ENCODE measurements at places on chromosomes 2 and 18.

DNA sequence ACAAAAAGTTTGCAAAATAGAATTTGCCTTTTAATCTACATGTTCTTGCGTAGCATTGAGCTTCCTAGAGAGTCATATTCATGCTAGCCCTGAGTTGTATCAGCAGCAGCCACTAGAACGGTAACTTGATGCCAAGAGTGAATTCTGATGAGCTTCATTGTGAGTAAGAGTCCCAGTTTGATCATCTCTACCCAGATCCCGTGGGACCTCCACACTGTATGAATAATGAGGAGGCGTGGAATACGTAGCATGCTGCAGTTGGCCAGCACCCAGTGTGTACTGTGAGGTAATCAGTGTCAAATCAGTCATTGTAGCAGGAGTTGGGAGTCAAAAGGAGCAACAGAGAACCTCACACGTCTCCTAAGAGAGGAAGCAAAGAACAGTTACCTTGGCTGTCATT lies 197.9 kb downstream of the NEDD4L start:
- DNase-seq: peak; percentile 44

GRCh38 chr2:88827821-88828220 lies 136.3 kb downstream of the RPIA start:
- DNase-seq: no peak

DNA sequence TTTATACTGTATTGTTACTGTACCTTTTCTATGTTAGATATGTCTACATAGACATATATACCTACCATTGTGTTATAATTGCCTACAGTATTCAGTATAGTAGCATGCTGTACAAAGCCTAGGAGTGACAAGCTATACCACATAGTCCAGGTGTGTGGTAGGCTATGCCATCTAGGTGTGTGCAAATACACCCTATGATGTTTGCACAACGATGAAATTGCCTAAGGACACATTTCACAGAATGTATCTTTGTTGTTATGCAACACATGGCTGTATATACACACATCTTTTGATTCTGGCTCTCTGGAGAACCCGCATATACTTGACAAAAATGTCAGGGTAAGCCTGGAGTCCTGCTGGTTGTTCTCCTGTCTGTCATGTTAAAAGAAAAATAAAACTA lies 85.1 kb downstream of the BCL2L11 start:
- DNase-seq: no peak

DNA sequence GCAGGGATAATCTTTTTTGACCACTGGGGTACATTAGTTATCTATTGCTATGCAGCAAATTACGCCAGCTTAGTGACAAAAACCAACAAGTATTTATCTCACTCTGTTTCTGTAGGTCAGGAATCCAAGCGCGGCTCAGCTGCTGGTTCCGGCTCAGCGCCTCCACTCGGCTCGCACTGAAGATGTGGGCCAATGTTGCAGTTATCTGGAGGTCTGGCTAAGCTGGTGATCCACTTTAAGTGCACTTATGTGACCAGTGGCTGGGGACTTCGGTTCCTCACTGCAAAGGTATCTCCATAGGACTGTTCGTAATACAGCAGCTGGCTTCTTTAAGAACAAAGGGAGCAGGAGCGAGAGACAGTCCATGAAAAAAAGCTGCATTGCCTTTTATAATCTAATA lies 591.9 kb downstream of the TMEM182 start:
- no peak for DNase-seq

DNA sequence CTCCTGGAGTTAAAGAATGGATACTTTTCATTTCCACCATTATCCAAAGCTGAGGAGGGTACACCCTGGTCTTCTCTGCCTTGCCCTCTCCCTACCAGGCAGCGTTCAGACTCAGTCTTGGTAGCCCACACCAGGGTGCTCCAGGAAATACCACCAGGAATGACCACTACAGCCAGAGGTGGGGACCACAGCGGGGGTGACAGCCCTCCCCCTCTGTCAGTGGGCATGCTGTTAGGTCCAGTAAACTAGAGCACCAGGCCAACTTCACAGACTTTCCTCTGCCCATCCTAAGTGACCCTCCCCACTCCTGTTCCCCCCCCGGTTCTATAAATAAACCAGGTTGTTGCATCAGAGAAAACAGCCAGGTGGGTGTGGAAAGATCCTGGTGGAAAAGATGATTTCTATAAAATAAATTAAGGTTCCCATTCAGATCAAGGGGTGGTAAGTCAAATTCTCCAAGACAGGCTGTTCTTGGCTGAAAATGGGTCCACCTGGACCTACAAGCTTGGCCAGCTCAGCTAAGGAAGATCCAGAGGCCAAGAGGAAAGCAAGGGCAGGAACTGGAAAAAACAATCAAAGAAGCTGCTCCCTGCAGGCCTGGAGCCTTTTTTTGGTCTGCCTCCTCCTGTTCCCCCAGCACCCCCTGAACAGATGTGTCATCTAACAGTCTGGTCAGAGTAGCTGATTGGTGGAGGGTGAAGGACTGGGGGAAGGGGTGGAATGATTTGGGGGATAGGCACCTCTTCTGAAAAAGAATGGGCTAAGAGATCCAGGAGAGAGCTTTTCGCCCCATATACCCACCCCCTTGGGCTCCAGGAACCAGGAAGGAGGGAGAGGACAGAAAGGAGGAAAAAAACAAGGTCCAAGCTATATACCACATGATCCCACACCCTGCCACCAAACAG lies 2.3 kb downstream of the RAB11FIP5 start:
- DNase-seq: no peak

- no peak for DNase-seq
Observed at GRCh38 chr2:111662771-111663470, 221.1 kb downstream of the ANAPC1 start.

- DNase-seq: no peak
Observed at GRCh38 chr2:8457092-8457481, 224.8 kb upstream of the ID2 start.

DNA sequence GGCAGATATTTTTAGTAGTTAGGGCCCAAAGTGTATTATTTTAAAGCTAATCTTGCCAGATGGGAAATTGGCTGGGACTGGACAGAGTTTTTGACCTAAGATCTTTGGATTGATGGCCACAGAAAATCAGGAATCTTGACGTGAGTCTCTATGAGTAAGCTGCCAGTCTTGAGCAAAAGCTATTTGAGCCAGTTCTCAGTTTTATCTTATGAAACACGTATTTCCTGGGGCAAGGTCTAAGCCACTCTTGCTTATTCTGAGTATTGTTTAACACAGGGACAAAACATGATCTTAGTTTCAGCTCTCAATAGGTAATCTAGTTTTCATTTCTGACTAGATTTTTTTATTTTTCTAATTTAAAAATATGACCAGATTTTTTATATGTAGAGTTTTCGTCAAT lies 329.4 kb downstream of the CNTNAP5 start:
- DNase-seq: no peak

DNA sequence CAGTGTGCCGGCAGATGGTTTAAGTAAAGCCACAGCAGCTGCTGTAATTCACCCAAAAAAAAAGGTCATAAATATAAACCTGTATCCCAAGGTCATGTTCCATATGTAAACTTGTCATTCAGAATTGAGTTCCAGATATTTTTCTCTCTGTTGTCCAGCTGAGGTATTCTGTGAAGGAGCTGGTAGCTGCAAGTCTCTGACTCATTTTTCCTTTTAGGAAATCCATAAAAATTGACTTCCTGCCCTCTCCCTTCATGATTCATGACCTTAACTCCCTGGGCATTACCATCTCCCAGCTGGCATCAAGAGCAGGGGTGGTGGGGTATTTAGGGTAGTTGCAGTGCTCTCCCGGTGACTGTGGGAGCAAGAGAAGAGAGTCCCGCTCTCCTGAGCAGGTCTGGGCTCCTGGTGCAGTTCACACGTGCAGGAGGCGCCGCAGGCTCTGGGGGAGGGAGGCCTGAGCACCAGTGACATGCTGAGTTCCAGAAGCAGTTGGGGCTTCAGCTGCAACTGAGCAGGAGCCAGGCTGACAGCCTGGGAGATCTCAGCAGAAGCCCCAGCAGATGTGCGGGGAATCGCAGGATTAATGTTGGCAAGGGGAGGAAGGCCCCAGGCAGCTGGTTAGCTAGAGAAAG lies 192.6 kb downstream of the MGAT5 start:
- DNase-seq: peak; percentile 95

GRCh38 chr2:170815311-170815710 lies 1.4 kb upstream of the GAD1 start:
- no peak for DNase-seq

DNA sequence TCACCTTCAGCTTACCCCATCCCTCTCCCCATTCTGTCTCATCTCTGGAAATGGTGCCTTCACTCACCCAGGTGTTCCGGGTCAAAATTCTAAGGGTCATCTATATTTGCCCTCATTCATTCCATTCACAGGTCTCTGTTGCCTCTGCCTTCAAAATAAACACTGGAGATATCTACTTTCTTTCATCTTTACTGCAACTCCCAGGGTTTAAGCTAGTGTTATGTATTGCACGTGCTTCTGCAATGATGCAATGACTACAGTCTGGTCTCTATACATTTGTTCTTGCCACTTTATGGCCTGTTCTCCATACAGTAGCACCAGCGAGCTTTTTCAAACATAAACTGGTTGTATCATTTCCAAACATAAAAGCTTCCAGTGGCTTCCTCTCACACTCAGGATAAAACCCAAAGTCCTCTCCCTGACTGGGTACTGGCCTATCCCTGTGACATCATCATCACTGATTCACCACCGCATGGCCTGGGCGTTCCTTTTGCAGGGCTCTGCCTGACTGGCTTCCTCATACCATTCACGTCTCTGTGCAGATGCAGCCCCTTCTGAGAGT lies 14.3 kb downstream of the DSG2 start:
- DNase-seq: no peak

GRCh38 chr18:22914633-22915032 lies 18.5 kb upstream of the RBBP8 start:
- no peak for DNase-seq

- DNase-seq: no peak
Observed at GRCh38 chr2:207504513-207505170, 25.1 kb upstream of the CREB1 start.

DNA sequence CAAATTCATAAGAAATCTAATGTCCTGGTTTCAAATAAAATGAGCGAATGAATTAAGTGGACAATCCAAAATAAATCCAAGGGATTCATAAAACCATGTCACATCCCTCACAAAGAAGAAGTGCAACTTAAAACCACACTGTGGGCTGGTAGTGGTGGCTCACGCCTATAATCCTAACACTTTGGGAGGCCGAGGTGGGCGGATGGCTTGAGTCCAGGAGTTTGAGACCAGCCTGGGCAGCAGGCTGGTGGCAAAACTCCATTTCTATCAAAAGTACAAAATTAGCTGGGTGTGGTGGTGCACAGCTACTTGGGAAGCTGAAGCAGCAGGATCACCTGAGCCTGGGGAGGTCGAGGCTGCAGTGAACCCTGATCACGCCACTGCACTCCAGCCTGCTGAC lies 25.4 kb downstream of the FAM98A start:
- no peak for DNase-seq

DNA sequence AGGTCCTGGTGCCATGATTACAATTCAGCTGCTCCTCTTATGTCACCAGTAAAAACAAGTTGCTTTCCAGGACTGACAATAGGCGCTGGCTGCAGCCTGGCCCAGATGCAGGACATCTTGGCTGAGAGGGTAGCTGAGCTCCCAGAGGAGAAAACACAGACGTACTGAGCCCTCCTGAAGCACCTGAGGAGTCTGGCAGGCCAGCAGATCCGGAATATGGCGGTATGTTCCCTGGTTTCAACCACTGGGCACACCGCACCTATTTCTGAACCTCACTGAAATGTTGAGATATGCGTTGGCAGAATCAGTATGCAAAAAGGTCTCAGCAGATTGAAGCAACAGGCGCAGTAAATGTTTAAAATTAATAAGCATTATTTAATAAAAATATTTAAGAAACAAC lies 73.1 kb upstream of the BZW1 start:
- no peak for DNase-seq

DNA sequence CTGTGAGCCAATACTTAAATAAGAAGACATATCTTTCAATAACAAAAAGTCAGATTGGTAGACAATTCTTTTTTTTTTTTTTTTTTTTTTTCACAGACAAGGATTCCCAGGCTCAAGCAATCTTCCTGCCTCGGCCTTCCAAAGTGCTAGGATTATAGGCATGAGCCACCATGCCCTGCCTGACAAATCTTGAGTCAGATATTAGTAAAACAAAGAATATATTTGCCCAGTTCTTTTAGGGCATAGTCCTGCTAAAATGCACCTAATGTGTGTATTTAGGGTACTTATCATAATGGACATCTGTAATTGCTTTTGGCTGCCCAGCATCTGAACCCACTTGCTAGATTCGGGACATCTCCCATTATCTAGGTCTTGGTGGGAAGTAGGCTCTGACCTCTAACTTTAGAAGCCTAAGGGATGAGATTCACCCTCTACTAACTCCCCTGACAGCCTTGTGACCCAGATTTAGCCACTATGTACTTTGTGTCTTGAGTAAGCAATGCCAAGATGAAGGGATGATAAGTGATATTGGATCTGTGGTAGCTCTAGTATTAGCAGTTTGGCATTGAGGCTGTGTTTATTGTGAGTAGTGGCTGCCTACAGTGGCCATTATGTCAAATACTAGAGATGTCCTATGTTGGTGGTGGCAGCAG lies 18.5 kb upstream of the PSME4 start:
- DNase-seq: no peak

DNA sequence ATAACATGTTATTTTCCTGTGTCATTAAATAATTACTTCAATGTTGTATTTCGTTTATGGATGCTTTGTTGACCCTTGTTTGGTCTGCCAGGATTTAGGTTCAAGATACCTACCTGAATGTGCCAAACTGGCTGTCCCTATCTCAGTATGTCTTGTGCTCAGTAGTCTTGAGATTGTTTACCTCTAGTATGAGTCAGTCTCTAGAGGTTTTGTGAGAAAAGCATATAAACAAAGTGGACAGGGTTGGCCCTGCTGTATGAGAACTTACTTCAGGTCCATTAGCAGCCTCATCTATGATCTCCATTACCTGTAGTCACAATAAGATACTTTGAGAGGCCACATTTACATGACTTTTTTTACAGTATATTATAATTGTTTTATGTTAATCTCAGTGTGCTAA lies 17.8 kb downstream of the DDX18 start:
- no peak for DNase-seq

GRCh38 chr2:223805008-223805407 lies 32.4 kb downstream of the AP1S3 start:
- DNase-seq: no peak

DNA sequence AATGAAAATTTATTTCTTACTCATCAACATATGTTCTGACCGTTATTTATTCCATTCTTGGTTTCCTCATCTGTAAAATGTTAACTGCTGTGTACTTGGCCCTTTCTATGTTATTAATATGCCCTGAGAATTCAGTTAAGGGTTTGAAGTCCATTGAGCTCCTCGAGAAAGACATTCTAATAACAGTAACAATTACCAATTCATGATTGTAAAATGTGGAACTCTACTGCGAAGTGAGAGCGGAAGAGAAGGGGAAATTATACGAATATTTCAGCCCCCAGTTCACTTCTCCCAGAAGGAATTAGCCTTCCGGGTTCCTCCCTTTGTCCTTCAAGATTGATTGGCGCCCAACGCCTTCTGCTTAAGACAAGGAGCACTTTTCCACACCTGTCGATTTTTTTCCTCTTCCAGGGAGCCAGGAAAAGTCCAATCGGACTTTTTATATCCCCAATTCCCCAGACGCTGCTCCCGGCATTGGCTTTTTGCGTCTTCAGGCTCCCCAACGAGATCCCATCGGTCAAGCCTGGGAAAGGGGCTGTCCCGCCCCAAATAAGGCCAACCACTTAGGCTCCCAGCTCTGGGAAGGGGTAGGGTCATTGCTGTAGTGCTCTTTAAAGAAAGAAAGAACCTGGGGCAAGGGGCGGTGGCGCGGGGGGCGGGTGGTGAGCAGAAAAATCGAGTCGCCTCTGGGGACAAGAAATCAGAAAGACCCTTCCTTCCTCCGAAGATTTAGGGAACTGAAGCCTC lies 1.6 kb downstream of the DSC2 start:
- no peak for DNase-seq

GRCh38 chr2:54461261-54461660 lies 5.1 kb downstream of the SPTBN1 start:
- DNase-seq: no peak
